ENCODE measurements at places on chromosomes 5 and 9.

DNA sequence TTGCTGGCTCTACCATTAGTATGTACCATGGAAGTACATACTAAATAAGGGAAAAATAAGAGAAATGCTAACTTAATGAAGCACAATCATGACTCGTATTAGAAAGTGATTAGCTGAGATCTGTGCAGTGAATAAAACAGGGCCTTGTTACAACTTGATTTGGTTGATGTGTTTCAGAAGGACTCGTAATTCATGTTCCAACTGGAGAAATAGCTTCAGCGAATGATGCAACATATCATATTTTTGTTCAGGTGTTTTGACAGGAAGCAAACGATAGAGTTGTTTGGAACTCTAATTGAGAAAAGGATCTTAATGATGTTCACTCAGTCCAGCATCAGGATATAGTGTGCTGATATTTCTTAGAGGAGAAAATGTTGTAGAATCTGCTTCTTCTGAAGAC is 474.6 kb upstream of the WWC1 start:
- no peak for DNase-seq

- DNase-seq = no peak
These were observed 75.6 kb downstream of the PRRT1B start for GRCh38 chr9:131620764-131621520.

DNA sequence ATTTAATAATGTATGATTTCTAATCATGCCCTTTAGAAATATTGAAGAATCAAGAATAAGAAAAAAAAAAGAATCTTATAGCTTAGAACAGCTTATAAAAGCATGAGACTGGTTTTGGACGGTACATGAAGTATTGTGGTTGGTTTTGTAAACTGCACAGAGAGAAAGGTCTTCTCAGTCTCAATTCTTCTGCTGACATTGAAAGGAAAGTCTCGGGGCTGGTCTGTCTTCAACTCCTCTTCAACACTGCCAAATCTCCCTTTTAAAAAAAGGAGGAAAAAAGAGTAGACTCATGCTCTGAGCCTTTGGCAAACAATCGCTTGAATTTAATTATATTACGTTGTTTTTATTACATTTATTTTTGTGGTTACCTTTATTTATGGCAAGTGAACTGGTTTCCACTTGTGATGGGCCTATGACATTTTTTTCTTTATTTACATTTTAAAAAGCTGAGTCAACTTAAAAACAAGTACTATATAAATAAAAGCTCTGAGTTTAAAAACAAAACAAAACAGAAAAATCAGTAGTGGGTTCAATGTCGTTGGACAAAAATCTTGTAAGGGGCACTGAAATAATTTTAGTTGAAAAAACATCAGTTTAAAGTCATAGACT is 32.8 kb upstream of the EBF1 start:
- no peak for DNase-seq

DNA sequence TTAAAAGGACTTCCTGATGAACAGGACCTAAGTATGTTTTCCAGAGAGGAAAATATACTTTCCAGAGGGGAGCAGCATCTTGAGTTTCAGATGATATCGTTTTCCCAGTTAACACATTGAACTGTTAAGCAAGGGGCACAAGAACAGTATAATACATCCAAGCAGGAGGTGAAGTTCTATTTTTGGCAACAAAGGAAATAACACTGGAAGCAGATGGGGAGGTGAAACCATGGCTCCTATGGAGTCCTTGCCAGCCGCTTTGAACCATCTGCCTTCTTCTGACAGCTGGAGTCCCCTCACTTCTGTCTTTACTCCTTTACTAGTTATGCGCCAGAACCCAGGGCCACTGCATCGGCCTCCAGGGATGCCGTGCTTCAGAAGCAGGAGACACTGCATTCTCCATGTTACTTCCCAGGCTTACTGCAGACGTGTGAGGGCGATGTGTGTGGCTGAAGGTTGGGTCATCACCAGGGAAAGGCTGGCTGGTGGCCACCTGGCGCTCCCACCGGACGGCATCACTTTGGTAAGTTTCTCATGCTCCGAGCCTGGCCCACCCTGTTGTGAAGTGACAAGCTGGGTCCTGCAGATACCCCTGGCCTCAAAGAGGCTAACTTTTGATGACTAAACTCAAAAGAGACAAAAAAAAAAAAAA is 77.8 kb downstream of the TTLL11 start:
- DNase-seq = no peak

DNA sequence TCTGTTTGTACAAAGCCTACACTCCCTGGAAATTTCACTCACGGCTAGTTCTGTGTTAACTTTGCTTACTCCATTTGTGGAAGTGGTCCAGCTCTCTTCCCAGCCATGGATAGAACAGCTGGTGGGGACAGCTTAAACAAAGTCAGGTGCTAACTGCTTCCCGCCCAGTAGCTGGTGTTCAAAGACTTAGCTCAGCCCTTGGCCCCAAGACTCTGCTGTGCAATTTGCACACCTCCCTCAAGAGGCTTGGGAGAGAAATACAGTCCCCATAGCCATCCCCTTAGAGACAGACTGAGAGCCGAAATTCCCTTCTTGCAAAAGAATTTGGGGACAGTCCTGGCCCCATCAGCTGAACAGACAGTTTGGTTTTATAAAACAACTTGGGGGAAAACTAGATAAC is 73.8 kb upstream of the RAI14 start:
- peak; percentile 42 for DNase-seq

- no peak for DNase-seq
These were observed 72.4 kb upstream of the TLX3 start for GRCh38 chr5:171236651-171237050.

DNA sequence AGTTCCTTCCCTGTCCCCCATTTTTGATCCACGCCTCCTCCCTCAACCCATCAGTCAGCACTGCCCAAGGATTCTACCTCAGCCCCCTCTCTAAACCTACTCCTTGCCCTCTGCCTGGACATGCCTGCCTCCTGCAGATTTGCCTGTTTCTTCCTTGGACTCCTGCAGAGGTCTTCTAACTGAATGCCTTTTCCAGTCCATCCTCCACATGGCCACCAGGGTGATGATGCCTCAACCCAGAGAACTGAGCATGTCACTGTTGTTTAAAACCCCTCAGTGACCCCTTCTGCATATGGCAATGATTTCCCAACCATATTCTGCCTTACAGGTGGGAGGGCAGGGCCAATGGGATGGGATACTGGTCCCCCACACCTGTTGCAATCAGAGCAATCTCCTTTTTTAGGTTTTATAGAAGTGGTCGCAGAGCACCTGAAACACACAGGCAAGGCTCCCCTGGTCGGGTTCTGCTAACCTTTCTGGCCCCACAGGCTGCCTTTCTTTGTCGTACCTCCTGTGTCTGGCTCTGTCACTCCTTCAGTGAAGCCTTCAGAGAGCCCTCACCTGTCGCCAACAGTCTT is 9.3 kb downstream of the PHYKPL start:
- DNase-seq = no peak

- no peak for DNase-seq
These were observed 203.8 kb upstream of the PIK3R1 start for GRCh38 chr5:68011801-68012200.

- no peak for DNase-seq
These were observed 231.6 kb upstream of the TAS2R1 start for GRCh38 chr5:9861666-9862256.

GRCh38 chr5:112165399-112165798 is 253.7 kb downstream of the EPB41L4A start:
- no peak for DNase-seq

DNA sequence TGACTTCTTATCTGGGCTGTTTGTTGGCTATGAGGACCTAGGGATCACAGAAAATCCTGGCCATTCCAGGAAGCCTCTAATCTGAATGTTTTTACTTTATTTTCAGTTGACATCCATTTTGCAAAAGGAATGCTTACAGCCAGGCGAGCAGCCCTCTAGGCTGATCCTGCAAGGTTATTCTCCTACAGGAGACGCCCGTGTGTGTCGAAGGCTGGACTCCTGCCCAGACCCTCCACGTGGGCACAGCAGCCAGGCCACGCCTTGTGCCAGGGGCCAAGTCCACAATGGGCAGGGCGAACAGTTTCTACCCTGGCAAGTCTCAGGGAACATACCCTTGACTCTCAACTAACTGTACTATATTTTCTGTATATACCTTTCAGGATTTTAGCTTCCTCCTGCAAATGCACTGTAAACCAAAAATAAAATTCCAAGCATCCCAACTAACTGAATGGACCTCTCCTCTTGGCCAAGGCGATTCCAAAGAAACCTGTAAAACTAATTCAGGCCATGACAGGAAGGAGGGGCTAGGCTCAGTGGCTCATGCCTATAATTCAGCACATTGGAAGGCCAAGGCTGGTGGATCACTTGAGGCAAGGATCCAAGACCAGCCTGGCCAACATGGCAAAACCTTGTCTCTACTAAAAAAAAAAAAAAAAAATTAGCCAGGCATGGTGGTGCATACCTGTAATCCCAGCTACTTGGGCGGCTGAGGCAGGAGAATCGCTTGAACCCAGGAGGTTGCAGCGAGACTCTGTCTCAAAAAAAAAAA is 5.7 kb downstream of the CMBL start:
- peak; percentile 51 for DNase-seq

GRCh38 chr5:160697281-160697680 is 154.7 kb downstream of the ATP10B start:
- no peak for DNase-seq

DNA sequence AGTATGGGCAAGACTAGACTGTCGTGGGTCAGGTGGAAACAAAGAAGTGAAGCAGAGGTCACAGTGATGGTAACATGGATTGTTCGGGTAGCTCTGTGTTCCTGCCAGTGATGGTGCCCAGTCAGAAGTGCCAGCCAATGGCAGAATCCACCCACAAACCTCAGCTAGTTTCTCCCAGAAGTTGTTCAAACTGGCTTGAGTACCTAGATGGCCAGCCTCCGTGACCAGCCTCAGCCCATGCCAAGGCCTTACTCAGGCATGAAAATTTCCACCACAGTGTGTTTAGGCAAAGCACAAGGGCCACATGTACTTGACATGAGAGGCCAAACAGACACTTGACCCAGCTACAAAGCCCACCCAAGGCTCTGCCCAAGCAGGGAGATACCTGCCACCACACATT is 19.4 kb upstream of the BTNL9 start:
- DNase-seq = no peak

- no peak for DNase-seq
These were observed 24.6 kb upstream of the APBA1 start for GRCh38 chr9:69696802-69697201.

DNA sequence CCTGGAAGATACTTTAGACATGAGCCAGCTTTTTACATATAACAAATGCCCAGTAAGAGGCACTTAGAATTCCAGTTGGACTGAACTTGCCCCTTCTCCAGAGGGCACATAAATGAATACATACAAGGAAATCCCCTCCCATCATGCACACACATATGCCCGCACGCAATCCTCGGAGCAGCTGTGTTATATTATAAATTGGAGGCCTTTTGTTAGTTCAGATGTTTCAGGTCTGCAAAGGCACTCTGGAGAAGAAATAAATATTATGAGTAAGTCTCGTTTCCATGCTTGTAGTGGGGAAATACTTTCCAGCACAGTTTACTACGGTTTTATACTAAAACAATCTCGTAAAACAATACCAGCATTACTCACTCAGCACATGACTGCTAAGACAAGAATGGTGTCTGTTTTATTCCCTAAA is 17.6 kb upstream of the MUSK start:
- no peak for DNase-seq

DNA sequence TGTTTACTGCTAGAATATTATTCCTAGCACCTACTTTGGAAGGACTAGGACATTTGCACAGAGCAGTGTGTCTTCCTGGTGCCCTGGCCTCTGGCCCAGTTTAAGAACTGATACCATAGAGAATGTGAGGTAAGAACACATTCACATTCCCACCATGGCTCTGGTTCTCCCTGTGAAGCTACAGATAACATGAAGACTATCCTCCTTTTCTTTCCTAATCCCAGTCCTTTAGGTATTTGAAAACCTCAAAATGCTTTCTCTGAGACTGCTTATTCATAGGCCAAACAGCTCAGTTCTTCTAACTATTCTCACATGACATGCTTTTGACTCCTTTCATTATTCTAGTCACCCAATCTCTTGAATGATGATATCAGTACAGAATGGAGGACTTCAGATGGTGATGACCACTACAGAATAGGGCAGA is 11.9 kb downstream of the FAM219A start:
- DNase-seq = no peak
